ENCODE measurements at places on chromosomes 2 and 18. TPM values are rescaled to one million over a fixed set of nuclear protein-coding genes. Genes with fewer than 3 reads are reported as not detected.
A peak's percentile ranks its signal among the peaks of the same experiment; 100 is the strongest.

GRCh38 chr2:30691091-30691947 is 115.9 kb downstream of the CAPN13 start:
- no peak for DNase-seq

DNA sequence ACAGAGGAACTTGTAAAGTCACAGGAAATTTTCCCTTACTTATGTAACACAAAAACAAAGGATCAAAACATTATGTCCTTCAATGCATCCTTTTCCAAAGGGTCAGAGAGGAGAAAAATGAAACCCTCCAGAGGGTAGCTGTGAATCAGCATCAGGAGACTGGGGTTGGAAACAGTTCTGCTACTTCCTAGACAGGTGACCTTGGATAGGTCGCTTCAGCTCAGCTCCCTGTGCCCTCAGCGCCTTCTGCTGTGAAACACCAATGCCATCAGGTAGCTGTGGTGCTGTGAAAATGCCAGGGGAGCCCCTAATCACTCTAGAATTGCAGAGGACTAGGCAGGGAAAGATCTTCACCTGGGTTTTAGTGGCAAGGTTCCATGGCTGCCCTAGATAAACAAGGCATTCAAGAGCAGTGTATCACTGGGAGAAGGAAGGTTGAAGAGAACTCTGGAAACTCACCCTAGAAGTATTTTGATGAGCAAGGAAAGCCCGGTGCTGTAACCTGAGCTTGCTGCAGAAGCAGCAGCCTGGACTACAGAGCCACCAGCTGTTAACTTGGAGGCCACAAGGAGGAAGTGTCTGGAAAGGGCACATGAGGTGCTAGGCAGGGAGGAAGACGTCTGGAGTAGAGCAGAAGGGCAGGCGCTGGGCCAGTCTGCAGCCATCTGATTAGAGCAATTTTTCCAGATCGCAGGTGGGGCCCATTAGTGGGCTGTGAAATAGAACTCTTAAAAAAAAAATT is 100.7 kb upstream of the MCFD2 start:
- DNase-seq: peak; percentile 95

DNA sequence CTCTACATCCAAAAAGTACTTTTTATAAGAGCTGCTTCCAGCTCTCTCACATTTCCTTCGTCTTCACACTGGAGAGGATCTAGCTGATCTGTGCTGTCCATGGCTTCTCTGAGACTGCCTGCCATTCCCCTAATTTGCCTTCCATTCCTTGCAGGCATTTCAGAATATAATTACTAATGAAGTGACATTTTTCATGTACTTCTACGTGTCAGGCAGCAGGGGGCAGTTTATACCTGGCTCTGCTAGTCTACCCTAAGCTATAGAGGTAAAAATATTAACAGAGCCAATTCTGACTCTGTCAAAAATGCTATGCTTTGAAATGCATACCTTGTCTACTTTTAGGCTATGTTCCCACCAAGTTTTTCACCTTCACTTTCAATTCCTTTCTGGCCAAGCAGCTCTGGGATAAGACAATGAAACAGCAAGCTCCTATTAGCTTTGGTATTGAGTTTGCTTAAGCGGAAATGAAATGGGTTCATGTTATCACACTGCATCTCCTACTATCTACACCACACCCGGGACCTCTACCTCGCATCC is 81.9 kb downstream of the MEP1B start:
- DNase-seq: peak; percentile 43

GRCh38 chr2:194380011-194380410 is 1277.0 kb upstream of the SLC39A10 start:
- no peak for DNase-seq

DNA sequence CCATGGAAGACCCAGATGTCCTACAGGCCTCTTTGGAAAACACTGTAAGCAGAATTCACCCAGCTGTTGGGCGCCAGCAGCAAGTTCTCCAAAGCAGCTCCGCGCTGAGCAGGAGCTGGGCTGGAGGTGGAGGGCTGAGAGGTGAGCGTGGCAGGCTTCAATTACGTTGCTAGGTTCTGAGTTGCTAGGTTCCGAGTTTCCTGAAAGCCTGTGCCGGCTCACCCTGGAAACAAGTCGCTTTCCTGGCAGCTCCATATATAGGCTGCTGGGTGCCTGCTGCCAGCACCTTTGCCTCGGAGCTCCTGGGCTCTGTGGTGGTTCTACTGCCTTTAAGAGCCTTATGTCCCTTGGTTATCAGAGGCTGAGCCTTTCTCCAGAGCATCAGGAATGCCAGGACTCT is 14.4 kb upstream of the EGR4 start:
- no peak for DNase-seq

DNA sequence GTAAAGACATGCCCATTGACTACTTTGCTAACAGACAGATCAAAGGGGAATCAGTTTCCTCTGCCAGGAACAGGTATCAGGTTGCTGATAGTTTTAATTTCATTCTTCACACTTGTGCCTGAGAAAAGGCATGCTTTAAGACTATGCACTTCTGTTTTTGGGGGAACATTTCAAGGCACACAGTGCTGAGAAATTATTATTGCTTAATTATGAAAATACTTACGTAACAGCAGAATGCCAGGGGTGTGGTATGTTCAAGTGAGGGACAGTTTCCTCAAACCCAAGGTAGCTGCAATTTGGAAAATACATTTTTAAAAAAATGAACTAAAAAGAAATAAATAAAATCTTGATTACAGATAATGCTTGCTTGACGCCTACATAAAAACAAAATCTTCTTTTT is 1746.1 kb upstream of the PIK3C3 start:
- DNase-seq: no peak

GRCh38 chr2:48279344-48280090 is 250.4 kb upstream of the STON1 start:
- DNase-seq: no peak

DNA sequence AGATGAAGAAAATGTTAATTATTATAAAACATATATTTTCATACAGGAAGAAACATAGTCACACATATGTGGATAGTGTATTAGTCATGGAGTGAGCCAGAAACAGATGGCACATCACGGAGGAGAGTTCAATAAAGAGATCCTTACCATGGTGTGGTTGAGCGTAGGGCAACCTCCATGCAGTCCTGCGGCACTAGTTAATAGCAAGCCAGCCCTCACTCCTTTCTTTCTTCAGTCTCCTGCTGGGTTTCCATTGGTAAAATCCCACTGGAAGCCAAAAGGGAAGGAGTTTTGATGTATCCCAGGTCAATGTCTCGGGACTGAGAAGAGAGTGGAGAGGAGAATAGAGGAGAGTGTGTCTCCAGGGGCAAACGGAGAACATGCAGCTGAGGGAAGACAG is 328.1 kb downstream of the NR4A2 start:
- DNase-seq: no peak

DNA sequence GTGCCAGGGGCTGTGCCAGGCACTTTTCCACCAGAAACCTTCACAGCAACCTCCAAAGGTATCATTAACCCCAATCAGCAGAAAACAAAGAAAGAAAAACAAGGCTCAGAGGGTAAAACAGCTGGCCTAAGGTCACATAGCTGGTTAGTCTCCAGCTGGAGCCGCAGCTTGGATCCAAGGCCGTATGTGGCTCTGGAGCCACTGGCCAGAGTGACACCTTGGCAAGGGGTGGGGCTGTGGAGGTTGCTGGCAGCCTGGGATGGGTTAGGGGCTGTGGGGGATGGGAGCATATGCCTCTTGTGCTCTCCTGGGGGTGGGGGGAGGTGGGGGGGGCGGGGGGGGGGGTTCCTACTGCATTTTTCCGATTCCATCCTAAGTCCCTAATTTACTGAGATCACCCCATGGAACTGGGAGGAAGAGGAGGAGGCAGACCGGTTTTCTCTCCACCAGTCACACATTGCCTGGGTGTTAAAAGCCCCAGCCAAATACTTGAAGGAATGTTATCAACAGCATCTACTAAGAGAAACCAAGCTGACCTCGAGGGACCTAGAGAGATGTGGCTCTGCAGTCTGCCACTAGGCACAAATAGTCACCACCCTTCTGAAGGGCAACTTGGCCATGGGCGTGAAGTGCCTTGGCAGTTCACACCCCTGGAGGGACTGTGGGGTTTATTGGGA is 8.0 kb downstream of the HAAO start:
- DNase-seq: no peak

DNA sequence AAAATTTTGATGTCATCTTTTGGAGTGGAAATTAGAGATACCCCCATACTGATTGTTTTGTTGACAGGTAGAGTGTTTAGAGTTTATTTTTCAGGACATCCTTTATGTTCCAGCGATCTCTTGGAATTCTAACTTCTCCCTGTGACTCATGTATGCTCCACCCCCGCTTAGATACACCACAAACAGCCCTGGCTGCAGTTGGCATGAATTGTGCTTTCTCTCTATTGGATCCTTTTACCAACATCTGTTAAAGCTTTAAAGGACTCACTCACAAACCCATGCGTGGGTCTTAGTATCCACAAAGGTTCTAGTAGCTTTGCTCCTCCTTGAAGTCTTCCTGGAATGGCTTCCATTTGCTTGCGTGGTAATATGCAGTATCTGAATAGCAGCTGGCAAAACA is 409.5 kb upstream of the POU3F3 start:
- peak; percentile 76 for DNase-seq

GRCh38 chr2:17966798-17967197 is 88.3 kb downstream of the KCNS3 start:
- no peak for DNase-seq

- peak; percentile 14 for DNase-seq
Measured at GRCh38 chr2:166088634-166089033, 39.2 kb downstream of the SCN1A start.

DNA sequence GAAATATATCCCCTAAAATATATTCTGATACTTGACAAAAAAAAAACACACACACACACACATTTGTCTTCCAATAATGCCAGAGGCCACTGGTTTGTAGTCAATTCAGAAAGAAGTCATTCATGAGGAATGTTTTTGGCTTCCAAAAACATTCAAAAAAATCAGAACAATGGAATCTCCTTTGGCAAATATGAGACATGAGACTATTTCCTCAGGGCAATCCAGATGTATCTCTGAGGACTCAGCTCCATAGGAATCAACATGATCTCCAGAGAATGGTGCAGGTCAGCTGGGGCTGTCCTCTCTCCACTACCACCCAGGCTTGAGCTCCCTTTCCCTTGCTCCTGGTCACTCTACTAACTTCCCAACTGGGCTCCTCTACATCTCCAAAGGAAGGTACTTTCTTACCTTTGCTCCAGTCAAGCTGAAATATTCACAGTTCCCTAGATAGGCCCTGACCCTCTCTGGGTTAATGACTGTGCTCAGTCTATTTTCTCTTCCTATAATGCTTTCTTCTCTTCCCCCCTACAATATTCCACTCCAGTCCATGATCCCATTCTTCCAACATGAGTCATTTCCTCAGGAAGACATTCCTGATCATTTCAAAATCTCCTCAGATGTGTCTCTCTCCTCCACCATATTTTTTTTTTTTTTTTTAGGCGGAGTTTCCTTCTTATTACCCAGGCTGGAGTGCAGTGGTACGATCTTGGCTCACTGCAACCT is 145.3 kb downstream of the C1D start:
- DNase-seq: peak; percentile 95

- DNase-seq: peak; percentile 87
Measured at GRCh38 chr2:15363142-15363541, 198.0 kb downstream of the NBAS start.

DNA sequence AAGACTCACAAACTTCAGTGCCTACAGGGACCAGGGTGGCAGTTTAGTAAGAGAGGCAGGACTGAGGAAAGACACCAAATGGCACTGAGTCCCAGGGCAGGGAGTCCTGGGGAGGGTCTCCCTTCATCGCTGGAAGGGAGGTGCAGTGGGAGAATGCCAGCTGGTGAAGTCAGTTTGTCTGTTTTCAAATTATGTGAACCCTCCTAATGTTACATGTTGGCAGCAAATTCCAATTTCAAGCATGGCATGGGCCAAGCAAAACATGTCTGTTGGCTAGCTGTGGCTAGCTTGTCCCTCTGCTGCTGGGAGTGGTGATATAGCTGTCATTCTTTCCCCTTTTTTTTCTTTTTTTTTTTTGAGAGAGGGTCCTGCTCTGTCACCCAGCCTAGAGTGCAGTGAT is 55.9 kb upstream of the HAAO start:
- no peak for DNase-seq

- no peak for DNase-seq
Measured at GRCh38 chr18:69127873-69128500, 272.7 kb upstream of the DOK6 start.

DNA sequence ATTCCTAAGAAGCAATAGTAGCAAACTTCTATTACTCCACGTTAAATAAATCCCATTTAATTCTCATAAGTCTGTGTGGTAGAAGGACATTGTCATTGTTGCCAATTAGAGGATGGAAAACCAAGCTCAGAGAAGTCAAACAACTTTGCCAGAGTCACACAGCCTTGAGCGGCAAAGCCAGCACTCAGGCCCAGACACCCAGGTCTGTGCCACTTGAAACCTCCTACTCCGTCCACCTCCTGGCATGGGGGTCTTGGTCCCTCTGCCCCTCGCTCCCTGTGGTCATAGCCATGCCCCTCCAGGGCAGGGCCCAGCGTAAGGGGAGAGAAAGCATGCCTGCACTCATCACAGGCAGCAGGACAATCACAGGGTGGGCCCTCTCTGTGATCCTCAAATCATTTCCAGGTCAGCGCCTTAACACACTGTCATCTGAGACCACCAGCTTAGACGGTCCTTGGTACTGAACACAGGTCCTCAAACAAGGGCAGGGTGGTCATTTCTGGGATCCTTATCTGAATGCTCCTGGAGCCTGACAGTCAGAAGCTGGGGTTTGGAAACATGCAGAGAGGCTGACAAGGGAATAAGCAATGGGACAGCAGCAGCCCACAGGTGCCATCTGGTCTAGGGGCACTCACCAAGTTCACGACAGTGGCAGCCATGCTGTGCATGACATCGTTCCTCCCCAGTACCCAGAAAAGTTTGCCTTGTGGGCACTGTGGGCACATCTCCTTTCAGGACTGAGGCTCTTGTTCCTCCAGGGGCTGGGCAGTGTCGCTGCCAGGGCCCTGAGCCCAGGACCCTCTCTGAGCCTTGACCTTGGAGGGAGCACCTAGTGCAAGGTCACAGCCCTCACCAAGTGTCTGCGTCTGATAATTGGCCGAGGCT is 38.2 kb downstream of the FAM178B start:
- DNase-seq: no peak

Gene PLGLB2
- total RNA-seq: 3.7 TPM

Gene XDH
- total RNA-seq: 2.2 TPM

Gene C2orf81
- 2.1 TPM for total RNA-seq

Gene FER1L5
- total RNA-seq: 0.19 TPM

Gene AMER3
- not detected for total RNA-seq

Gene C18orf54
- 10.2 TPM for total RNA-seq

Gene SLC14A1
- total RNA-seq: not detected

Gene TTC21B
- total RNA-seq: 11.4 TPM

Gene SP9
- not detected for total RNA-seq

Gene SERPINB10
- total RNA-seq: not detected

Gene KCTD1
- total RNA-seq: 27.0 TPM

Gene RELCH
- 26.6 TPM for total RNA-seq

Gene OST4
- total RNA-seq: 395 TPM

Gene GPBAR1
- total RNA-seq: 0.55 TPM

Gene FAM161A
- total RNA-seq: 2.8 TPM

Gene UGT1A5
- not detected for total RNA-seq

Gene LCLAT1
- 17.5 TPM for total RNA-seq

Gene SULT1C4
- total RNA-seq: 1.8 TPM

Gene AQP12A
- total RNA-seq: not detected

Gene FOXD4L1
- total RNA-seq: not detected

Measured in astrocyte (in vitro differentiated cells and primary cell).